Activated gamma-delta T cell treated with Interleukin-2 at 50 U/mL for 16 hours (primary cell): ENCODE measurements at places on chromosomes 7 and 10.

GRCh38 chr10:69377933-69378332 is 38.8 kb downstream of the TACR2 start:
- DNase-seq = no peak

- DNase-seq = no peak
Measured at GRCh38 chr10:23693501-23693901, 254.6 kb downstream of the OTUD1 start.

- DNase-seq = no peak
Measured at GRCh38 chr10:127755753-127756152, 18.8 kb downstream of the FOXI2 start.

GRCh38 chr10:52257692-52258075 is 56.4 kb upstream of the DKK1 start:
- no peak for DNase-seq

- DNase-seq = no peak
Measured at GRCh38 chr10:81917666-81918065, 42.7 kb downstream of the NRG3 start.

GRCh38 chr7:130960208-130960988 is 226.4 kb upstream of the KLF14 start:
- no peak for DNase-seq
